Small intestine (tissue), 16 donors: ENCODE measurements at places on chromosomes 5 and 9. TPM values are rescaled to one million over a fixed set of nuclear protein-coding genes. Genes with fewer than 3 reads are reported as not detected.

- H3K4me3 ChIP-seq, result no peak overlapping the region
- no peak overlapping the region for H3K27ac ChIP-seq
- H3K4me1 ChIP-seq, result no peaks in the 10 kb centered on the region
- no peaks in the 10 kb centered on the region for H3K27me3 ChIP-seq
- DNase-seq, result no peak
Observed at GRCh38 chr9:116792271-116792670, 105.2 kb downstream of the TRIM32 start.

DNA sequence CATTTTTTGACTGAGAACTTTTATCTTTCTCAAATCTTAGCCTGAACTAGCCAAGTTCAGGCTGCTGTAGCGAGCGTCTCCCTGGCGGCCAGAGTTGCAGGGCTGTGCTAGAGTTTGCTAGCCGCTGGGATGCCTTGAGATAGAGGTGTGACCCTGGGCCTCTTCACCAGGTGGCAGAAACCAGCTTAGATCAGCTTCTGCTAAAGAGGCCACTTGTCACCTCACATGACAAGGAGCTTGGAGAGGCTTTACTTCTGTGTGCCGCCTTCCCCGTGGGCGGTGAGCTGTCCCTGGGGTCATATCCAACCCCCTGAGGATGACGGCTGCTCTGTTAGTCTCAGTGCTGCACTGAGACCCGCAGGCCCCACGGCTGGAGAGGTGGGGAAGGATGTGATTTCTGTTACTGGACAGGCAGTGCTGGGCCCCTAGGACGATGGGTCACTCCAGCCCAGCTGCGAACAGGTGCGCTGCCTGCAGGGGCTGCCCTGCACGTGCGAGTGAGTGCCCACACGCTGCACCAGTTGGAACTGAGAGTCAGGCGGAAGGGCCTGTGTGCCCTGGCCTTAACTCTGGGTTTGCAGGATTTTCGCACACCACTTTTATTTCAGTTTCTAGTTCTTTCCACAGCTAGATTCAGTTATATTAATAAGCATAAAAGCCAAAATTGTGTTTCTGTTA lies 63.8 kb downstream of the EHMT1 start:
- no peak overlapping the region for H3K27ac ChIP-seq
- DNase-seq, result peak; percentile 40
- peaks cover 2% of the 10 kb centered on the region for H3K4me1 ChIP-seq
- H3K4me3 ChIP-seq, result no peak overlapping the region
- H3K36me3 ChIP-seq, result peaks cover 3% of the 10 kb centered on the region

- H3K36me3 ChIP-seq, result no peaks in the 10 kb centered on the region
- peaks cover 13% of the 10 kb centered on the region for H3K4me1 ChIP-seq
- peak; percentile 23 for DNase-seq
- no peak overlapping the region for H3K4me3 ChIP-seq
Observed at GRCh38 chr9:74557571-74557970, 60.4 kb downstream of the RORB start.

DNA sequence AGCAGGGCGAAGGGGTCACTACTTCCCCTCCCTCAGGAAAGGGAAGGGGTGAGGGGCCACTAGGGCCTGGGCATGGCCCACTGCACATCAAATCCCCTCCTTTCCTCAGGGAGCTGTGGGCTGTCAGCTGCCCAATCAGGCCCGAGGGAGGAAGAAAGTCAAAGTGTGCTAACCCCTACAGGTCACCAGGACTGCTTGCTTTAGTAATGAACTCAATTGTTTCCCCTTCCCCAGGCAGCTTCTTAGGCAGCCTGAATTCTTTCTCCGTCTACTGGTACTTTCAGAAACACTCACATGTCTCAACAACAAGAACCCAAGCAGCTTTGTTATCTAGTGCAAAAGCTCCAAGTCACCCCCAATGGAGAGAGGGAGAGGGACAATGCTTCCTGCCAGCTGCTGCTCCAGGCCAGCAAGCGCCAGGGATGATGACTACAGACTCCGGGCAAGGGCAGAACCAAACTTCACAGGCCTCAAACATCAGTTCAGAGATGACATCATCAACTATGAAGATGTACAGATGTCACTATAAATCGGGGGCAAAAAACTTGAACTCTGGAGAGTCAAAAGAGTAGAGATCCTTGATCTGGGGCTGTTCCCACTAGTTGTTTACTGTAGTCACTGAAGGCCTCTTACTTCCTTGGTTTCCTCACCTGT lies 100.7 kb downstream of the SLIT3 start:
- no peak overlapping the region for H3K4me3 ChIP-seq
- H3K4me1 ChIP-seq, result no peaks in the 10 kb centered on the region
- no peaks in the 10 kb centered on the region for H3K36me3 ChIP-seq
- no peaks in the 10 kb centered on the region for H3K27me3 ChIP-seq
- no peak overlapping the region for H3K27ac ChIP-seq

PCDHGC5 gene
- 0.07 TPM for polyA plus RNA-seq

CDH6 gene
- polyA plus RNA-seq, result 10.6 TPM

WWC1 gene
- polyA plus RNA-seq, result 65.1 TPM
